ENCODE measurements at places on chromosomes 4 and X.

- DNase-seq: no peak
Measured at GRCh38 chr4:24747234-24747975, 48.0 kb upstream of the SOD3 start.

- no peak for DNase-seq
Measured at GRCh38 chr4:102787944-102788343, 27.2 kb upstream of the MANBA start.

- peak; percentile 37 for DNase-seq
Measured at GRCh38 chr4:4575284-4576211, 33.7 kb upstream of the STX18 start.

DNA sequence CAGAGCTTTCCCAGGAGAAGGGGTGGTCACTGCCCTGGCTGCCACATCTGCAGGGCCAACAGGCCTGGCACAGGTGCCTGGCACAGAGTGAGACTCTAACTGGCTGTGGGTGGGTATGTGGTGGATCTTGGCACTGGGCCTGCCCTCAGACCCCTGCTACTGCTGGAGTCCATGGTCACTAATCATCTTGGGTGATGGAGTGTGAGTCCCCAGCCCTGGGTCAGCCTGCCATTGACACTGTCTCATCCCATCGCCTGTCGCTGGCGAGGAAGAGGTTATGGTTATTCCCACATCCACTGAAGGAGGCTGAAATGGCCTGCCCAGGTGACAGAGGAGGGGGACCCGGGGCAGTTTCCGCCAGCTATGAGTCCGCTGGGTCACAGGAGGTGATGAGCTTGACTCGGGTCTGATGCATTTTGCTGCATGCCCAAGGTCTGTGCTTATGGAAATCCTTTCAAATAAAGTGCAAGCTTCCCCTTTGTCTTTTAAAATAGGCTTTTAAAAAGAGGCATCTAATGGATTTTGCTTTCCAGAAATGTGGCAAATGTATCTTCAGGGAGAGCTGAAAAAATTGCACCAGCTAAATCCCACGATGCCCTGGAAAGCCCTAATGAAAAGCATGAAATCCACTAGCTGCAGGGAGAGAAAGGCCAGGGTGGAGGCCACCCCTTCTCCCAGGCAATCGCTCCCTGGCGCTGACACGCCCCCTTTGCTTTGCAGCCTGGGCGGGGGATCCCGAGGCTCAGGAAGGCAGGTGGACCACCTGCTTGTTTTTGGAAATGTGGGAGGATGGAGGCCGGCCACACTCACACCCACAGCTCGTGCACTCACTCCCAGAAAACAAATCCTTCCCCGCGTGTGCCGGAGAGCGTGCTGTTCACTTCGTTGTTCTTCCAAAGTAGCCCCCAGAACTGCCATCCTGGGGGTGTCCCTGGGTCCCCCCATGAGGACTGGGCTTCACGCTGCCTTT lies 54.9 kb downstream of the ABLIM2 start:
- no peak for DNase-seq

- no peak for DNase-seq
Measured at GRCh38 chr4:74424111-74424510, 20.8 kb upstream of the AREG start.

GRCh38 chrX:51917604-51918003 lies 24.2 kb downstream of the MAGED1 start:
- DNase-seq: no peak

DNA sequence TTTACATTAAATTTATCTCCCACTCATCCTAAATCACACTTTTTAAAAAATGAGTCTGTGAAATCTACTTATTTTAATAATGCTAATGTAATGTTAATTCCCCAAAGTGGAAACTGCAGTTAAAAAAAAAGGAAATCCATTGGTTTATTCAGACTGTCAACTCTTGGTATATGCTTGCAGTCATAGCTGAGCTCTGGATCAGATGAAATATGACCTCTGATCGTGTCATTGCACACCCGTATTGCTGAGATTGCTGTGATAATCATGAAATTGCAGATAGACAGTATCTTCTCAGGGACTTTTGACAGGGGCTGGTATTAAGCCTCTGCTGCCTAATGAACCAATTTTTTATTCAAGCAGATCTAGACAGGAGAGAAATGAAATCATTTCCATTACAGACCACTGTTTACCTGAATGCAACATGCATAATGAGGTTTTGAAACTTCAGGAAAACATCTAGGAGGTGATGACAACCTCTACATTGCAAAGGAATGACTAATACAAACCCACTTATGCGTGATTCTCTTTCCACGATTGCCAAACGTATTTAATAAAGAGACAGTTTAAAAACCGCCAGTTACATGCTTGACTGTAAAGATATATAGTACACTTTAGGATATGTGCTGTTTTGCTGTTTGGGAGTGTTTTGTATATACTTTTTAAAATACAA lies 138.3 kb upstream of the PUDP start:
- no peak for DNase-seq

DNA sequence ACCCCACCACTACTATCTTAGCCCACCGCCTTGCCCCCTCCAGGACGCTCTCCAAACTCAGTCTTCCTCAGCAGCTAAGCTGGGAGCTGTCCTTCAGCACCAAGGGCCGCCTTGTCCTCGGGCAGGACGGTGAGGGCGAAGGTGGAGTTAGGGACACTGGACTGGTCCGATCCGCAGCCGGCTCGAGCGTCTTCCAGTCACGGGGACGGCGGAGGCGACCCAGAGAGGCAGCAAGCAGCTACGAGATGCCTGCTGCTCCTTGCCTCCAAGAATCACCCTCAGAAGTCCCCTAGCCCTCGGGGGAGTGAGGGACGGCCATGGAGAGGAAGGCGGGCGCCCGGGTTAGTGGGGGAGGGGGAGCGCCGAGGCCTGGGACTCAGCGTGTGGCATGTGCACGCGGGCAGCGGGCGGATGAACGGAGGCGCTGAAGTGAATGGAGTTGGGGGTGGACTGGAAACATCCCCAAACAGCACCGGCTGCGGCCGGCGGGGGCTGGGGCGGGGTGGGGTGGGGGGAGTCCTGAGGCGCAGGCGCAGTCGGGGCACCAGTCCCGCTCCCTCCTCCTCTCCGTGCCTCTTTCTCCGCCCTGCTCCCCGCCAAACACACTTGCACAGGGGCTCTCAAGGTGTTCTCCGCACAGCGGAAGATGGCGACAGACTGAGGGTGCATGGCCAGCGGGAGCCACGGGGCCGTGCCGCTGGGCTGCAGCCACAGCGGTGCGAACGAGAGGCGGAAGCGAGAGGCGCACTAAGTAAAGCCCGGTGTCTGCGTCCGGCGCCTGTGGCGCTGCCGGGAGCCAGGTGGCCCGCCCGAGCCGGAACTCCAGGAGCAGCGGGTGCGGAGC lies at the start of gene NALF2:
Gene NALF2, plus strand, starts transcription at position 545 of the 844 bp plus-strand sequence. CDS start 957 bp downstream, outside the sequence.
- no peak for DNase-seq

GRCh38 chr4:176897226-176897625 lies 104.5 kb upstream of the VEGFC start:
- no peak for DNase-seq

DNA sequence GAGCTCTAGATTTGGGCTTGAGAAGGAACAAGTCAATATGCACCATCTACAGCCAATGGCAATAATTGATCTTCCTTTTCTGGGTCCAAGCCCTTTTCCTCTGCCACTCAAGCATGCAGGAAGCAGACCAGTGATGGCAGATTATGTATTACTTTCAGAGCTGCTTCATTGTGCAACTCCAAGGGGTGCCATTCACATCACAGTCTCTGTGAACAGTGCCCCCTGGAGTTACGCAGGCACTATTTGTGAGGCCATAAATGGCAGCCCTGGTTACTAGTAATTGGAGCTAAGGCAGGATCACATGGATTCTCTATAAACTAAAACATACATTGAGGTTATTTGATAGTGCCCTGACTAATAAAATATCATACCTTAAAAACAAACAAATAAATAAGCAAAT lies 313.4 kb upstream of the SLC7A11 start:
- no peak for DNase-seq

GRCh38 chr4:13151194-13151593 lies 332.9 kb downstream of the RAB28 start:
- no peak for DNase-seq

- DNase-seq: no peak
Measured at GRCh38 chrX:115388879-115389278, 99.4 kb downstream of the LUZP4 start.

DNA sequence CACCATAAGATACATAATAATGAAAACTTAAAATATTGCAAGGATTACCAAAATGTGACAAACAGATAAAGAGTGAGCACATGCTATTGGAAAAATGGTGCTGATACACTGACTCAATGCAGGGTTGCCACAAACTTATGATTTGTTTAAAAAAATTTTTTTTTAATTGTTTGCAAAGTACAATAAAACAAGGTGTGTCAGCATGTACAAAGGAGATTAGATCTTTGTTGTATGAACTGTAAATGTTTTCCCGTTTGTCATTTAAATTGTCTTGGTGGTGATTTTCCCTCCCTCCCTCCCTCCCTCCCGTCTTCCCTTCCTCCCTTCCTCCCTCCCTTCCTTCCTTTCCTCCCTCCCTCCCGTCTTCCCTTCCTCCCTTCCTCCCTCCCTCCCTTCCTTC lies 31.4 kb downstream of the ANXA5 start:
- no peak for DNase-seq

Data from activated CD8-positive, alpha-beta memory T cell treated with anti-CD3 and anti-CD28 coated beads for 4 hours (primary cell).